ENCODE measurements at places on chromosomes 7 and 10.

DNA sequence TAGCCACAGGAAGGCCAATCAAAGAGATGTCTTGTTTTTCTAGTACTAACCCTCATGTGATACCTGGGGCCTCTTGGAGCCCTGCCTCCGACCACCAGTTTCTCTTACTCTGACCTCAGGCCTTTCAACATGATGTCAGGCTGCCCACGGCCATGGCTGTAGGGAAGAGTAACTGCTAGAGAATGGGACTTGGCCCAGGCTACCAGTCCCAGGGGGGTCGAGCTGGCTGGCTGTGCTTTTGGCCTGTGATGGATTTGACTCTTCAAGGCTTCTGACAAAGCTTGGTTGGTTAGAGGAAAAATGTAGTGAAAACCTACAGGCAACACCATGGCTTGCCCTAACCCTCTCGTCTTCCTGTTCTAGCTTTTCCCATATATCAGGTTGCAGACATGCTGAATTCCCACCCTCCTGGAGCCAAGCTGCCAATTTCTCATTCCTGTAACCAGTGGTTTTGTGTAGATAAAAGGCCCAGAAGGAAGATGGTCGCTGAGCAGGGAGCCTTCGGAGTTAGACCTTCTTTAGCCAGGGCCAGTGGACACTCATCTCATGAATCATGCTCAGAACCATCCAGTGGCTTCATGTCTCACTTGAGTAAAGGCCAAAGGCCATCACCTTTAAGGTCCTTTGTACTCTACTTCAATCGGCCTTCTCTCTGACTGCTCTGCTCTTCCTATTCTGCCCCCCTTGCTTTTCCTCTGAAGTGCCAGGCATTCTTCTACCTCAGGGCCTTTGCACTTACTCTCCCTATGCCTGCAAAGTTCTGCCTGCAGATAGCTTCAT, 19.7 kb downstream of the SUFU start:
- no peak for DNase-seq

DNA sequence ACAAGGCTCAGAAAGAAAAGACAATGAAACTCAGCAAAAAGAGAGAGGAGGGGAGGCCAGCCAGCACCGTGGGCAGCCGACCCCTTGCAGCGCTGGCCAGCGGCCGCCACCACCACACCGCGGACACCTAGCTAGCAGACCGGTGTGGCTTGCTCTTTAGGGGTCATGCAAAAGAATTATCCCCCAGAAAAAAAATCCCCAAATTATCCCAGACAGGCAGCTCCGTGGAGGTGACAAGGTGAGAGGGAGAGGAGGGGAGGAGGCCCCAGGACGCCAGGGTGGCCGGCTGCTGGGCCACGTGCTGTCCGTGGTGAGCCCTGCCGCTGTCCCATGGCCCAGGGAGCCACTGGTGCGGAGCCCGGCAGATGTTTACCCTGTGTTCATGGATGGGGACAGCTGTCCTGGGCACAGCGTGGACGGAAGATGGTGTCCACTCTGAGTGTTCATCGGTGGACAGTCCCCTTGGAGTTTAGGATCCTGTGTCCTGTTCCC, 16.5 kb downstream of the YKT6 start:
- no peak for DNase-seq

GRCh38 chr10:113566888-113567287, 14.0 kb downstream of the HABP2 start:
- DNase-seq, result no peak

DNA sequence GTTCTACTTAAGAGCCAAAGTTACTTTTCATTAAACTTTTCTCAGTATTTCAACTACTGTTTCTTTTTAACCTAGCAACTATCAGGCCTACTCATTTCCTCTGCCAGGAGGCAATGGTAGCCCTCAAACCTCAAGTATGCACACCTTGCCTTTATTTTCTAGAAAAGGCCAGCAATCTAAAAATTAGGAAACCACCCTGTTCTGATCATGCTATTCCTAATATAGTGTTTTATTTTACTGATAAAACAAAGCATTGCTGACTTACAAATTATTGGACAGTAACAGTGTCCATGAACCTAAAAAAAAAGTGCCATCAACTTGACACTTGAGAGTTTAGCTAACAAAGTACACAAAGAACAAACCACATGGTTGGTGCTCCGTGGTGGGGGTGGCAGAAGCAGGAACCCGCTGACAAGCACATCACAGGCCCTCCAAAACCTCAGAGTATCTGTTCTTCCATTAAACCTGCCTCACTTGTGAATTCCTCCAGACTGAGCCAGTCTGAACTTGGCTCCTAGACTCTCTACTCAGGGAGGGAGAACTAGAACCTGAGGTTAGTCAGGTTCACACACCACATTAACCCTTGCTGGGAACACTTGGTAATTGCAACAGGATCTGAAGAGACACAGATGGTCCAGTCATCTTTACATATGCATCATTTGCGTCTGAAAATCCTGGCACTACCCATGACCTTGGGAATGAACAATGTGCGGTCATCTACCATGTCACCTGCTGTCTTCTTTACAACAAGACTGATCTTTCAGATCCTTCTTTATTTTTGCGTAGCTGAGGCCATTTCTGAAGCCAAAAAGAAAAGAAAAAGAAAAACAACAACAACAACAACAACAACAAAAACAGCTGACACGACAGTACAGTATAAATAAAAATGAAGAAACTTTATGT, 31.9 kb downstream of the PIP4K2A start:
- DNase-seq, result no peak

- peak; percentile 26 for DNase-seq
Measured at GRCh38 chr10:26860102-26860442, 686 bp downstream of the ABI1 start.

DNA sequence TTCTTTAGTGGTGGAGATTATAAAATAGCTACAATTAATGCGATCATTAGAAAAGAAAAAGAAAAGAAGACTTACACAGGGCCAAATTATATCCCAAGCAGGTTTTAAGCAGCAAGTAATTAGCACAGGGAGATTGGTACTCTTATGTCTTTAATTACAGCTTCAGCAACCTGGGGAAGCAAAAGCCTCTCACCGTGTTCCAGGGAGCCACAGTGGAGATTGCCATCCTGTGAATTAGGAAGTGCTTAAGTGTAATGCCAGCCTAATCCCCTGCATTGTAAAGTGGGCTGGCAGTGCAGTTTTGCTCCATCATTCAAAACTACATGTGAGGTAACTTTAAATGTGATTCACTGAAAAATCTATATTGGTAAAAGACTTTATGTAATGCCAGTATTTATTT, 533.5 kb upstream of the COBL start:
- no peak for DNase-seq
